ENCODE measurements at places on chromosomes 6 and 20.

DNA sequence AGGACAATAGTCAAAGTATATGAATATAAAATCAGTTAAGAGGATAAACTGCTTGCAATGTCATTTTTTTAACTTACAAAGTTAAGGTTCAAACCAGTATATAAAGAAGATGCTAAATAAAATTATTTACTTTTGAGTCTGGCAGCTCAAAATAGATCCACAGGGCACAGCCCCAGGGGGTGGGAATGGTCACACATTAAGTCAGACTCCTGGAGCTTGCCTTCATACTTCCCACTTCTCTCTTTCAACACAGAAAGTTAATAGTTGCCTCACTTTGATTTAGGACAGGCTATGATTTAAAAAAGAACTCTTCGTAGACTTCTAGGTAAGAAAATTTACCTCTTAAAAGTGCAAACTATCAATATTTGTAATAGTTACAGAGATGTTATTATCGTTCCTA lies 158.3 kb upstream of the RUNX2 start:
- no peak for DNase-seq

DNA sequence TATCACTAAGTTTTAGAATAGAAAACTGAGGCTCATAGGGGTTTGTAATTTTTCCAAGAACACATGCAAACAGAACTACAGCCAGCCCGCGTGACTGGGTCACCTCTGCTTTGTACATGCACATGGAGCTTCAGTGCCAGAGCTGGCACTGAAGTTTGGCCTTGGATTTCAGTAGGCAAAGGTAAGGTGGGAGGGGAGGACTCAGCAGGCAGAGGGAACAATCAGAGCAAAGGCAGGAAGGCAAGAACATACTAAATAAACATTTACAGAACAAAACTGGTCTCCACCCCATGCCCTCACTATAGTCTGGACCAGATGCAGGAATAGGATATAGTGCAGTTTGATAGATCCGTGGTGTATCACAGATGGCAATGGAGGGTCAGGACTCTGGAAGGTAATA lies 13.6 kb upstream of the ABRACL start:
- no peak for DNase-seq

DNA sequence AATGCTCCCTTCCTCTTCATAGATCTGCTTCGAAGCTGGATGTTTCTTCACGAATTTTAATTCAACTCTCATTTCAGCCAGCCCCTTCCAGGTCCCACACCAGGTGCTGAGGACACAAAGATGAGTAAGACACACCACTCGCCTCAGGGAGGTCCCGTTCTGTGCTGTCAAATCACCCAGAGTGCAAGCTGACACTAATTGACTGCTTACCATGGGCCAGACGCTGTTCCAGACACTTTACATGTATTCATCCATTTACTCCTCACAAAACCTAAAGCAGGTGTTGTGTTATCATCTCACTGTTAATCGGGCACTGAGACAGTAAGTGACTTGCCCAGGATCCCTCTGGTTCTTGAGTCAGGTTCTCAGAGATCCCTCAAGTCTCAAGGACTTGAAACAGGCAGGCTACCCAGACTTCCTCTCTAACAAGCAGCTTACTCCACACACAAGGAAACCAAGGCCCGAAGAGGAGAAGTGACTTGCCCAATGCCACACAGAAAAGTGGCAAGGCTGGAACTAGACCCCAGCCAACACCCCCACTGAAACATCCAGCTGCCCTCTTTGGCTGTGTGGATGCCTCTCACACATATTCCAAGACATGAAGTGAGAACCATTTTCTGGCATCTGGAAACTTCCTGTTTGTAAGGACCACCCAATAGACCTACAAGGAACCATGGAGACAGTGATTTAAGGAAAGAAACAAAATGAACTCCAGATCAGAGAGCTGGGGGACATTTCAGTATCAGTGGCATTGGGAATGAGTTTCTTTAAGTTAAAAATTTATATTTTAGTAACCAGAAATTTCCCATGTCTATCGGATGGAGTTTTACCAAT lies 174.5 kb downstream of the CDC5L start:
- no peak for DNase-seq

GRCh38 chr20:32523613-32524213 lies 61.4 kb downstream of the NOL4L start:
- no peak for DNase-seq

- DNase-seq: no peak
Observed at GRCh38 chr20:49641683-49642656, 71.7 kb downstream of the B4GALT5 start.

DNA sequence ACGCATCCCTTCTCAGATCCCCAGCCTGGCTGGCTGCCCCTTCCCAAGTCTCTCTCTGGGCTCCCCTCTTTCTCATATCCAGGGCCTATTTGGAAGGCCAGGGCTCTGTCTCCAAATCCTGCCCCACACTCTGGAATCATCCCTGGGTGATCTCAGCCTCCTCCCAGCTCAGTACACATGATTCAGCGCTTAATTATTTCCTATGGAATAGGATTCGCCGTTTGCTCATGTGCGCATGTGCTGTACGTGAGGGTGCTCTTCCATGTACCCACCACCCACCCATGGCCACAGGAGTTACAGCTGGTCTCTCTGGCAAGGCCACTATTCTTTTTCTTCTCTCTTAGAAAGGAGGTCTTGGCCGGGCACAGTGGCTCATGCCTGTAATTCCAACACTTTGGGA lies 81.7 kb upstream of the FOXP4 start:
- no peak for DNase-seq

DNA sequence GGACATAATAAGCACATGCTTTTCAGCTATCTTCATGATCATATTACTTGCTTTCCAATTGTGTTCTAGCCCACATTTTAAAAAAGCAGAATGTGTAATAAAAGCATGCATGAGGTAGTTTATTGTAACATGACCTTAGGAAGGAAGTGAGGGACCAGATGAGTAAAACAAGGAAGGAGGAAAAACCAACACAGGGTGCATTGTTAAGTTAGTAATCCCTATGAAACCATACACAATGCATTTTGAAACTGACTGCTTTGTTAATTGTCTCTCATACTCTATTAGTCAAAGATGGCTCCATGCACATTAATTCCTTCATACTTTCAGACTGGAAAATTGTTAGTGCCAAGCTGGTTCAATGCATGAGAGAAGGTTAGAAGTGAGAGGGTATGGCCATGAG lies 37.7 kb upstream of the CENPW start:
- DNase-seq: no peak

- no peak for DNase-seq
Observed at GRCh38 chr6:166194914-166195859, 27.5 kb upstream of the TBXT start.
